DMS153 (cell line): ENCODE measurements at places on chromosomes 1 and 21.
A peak's percentile ranks its signal among the peaks of the same experiment; 100 is the strongest.

- DNase-seq, result no peak
Observed at GRCh38 chr1:206105464-206105995, 11.7 kb downstream of the AVPR1B start.

DNA sequence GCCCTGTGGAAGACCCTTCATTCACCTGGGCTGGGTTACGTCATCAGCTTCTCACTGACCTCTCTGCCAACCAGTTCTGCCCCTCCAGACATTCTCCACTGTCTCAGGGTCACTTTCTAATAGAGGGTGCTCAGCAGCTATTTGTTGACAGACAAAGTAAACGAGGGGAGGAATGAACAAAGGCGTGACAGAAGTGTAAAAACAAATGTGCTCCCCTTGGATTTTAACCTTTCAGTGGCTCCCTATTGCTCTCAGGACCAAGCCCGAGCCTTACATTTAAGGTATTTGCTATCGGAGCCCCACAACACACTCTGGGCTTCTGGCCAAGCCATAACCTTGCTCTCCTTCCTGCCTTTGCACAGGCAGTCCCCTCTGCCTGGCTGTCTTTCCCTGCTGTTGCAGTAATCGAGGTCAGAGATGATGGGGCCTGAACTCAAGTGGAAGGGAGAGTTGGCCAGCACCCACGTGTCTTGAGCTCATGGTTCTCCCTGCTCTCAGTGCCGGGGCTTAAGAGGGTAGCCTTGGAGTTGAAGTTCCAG is 9.3 kb upstream of the MARCKSL1 start:
- peak; percentile 68 for DNase-seq

DNA sequence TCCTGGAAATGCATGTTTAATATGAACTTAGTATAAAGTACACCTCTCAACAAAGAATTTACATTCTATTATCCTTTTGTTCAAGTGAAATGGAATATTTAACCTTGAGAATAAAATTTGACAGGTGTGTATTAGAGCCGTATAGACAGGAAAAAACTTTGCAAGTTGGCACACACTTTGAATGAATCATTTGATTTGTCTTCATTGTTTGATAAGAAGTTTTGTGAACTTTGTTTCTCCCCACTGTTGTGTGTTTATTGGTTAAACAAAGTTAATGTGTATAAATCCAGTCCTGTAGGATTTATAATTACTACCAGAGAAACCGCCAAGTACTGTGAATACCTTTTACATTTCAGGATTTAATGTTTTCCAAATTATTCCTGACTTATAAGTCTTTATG is 2.0 kb downstream of the SYDE2 start:
- no peak for DNase-seq

- DNase-seq, result no peak
Observed at GRCh38 chr1:153404086-153404635, 12.2 kb upstream of the S100A7A start.

DNA sequence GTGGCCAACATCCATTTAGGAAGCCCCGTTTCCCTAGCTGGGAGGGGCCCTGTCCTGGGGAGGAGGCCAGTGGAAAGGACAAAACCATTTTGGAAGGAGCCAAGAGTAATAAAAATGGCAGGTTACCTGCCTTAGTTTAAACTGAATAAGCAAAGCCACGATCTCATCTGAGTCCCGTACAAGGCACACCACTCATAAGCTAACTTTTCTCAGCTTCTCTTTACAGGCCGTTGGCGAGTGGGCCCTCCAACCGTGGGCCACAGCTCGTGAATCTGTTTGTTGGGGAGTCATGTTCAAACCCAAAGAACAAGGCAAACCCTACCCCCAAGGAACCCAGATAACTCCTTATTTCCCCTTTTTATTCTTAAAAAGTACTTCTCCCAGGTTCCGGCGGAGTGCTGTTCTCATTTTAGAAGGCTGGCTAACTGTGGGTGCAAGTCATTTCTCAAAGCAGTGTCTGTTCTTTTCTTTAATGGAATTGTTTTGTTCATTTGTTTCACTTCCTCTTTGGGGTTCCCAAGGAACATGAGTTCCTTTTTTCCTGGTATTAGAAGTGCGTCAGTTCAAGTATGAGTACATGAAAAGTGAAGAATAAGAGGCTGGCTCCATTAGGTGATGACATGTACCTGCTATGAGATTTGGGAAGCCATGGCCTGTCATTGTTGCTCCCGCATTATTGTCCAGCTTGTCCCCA is 89.0 kb downstream of the PSMG1 start:
- no peak for DNase-seq
